ENCODE measurements at places on chromosomes 12 and 14. TPM values are rescaled to one million over a fixed set of nuclear protein-coding genes. Genes with fewer than 3 reads are reported as not detected.

DNA sequence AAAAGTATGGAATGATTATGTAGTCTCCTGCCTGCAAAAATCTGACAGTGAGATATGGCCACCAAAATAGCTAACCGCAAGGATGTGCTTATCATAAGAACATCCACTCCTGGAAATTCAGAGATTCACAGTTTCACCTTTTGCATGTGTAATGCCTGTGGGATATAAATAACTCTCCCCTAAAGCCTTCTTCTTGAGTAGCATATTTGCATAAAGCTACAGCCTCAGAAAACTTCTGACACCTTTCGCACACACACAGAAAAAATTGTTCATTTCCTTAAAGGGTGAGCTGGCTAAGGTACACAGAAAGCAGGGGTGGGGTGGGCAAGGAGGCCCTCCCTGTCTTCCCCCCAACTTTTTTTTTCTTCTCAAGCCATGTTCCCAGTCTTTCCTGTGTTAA lies 3.1 kb upstream of the IGF1 start:
- no peak for DNase-seq

DNA sequence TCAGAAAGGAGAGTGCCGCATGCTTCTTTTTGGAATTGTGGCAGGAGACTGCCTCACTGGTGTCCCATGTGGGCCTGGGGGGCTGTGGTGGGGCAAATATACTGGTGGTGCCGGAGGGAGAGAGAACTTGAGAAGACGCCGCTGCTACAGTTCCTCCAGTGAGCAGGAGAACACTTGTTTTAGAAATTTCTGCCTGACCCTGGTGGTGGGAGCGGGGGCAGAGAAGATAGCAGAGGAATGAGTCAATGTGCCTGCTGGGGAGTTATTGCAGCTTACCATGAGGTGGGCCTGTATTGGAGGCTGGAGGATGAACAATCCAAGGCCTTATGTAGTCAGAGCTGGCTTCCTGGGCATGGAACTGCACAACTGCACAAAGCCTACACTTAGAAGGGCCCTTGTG lies 211.8 kb downstream of the SNAPC1 start:
- no peak for DNase-seq

- no peak for DNase-seq
Measured at GRCh38 chr14:94225460-94226378, 51.6 kb downstream of the PPP4R4 start.

GRCh38 chr12:8482571-8483061 lies 26.9 kb downstream of the CLEC6A start:
- DNase-seq, result no peak

DNA sequence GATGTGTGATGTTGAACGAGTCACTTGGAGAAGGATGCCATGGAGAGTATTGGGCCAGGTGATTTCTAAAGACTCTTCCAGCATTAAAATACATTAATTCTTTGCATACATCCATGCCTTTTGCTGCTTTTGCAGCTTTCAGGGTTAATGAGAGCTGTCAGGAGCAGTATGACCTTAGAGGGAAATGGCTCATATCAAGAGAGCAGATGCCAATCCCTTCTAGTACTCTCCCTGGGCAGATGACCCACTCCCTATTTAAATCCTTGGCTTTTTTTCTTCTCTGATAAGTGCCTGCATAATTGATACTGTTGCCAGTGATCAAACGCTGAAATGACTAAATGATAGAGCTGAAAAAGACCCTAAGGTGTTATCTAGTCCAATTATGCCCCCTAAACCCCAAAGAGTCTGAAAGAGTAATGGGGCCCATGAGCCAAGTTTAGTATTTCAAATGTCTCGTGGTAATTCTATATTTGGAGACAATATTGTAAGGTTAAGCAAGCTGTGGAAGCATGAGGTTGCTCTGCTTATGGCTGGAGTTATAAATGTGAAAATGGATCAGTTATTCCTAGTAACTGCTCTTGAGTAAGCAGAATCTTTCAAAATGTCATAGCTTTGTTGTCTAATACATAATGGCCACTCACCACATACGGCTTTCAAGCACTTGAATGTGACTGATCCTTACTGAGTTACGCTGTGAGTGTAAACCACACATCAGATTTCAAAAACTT lies 137.3 kb downstream of the ETV6 start:
- DNase-seq, result no peak

GRCh38 chr12:89383235-89384049 lies 31.1 kb upstream of the DUSP6 start:
- DNase-seq, result no peak

DNA sequence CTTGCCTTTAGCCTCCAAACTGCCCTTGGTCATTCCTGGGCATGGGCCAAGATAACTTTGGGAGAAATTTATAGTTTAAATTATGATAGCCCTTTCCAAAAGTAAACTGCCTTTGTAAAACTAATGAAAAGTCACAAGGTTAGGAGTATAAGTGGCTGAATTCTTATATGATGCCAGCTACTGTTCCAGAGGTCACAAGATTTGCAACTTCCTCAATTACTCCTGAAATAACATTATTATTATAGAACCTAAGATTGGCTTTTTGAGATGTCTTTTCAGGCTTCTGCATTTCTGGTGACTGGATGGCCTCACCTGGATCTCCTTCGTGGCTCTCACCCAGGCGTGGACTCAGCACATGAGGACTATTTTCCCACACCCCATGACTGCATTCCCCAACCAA lies 55.0 kb downstream of the OSBPL8 start:
- no peak for DNase-seq

DNA sequence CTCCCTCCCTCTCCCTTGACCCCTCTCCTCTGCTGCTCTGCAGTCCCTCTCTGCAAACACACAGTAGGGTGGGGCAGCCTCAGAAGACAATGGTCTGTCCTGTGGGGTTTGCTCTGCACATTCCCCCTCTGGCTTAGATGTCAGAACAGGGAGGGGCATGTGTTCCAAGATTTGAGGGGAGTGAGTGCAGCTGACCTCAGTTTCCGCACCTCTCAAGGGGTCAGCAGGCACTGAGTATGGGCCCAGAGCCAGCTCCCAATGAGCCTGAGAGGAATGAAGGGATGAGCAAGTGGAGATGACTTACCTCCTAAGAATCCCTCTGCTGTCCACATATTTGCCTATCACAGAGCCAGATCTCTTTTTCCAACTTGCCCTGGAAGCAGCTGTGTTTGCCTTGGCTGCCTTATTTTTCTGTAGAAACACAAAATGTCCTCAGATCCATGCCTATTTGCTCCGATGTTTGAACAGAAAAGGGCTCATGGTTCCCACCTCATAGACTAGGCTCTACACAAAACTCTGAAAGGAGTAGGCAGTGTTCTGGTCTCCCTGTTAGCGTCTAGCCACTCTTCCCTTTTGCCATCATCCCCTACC lies 111.4 kb downstream of the CRACR2A start:
- DNase-seq, result no peak

- DNase-seq, result no peak
Measured at GRCh38 chr14:77808250-77808649, 8.3 kb downstream of the ADCK1 start.

DNA sequence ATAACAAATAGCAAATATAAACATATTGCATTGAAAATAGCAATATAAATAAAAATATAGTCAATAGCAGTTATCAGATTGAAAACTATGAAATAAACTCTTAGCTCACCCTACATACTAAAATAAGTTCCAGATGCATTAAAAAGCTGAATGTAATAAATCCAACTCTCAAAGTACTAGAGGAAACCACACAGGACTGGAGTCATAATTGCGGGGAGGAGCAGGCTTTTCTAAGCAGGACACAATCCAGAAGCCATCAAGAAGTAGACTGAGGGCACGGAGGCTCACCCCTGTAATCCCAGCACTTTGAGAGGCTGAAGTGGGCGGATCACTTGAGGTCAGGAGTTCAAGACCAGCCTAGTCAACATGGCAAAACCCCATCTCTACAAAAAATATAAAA lies 22.2 kb downstream of the GSC start:
- no peak for DNase-seq

DNA sequence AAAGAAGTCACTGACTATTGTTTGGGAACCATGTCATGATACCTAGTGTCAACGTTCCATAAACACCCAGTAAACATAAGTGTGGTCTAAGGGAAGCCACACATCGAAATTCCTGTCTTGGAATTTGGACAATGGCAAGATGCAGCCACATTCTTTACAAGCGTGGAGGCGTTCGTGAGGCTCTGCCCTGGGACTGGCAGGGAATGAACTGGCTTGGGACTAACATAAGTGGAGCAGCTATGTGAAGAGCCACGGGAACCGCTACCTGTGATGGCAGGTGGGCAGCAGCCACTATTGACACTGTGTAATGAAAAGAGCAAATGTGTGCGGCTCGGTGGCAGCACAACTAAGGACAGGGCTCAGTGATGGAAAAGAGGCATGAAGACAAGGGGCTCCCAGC lies 10.0 kb upstream of the NRIP2 start:
- DNase-seq, result no peak

DNA sequence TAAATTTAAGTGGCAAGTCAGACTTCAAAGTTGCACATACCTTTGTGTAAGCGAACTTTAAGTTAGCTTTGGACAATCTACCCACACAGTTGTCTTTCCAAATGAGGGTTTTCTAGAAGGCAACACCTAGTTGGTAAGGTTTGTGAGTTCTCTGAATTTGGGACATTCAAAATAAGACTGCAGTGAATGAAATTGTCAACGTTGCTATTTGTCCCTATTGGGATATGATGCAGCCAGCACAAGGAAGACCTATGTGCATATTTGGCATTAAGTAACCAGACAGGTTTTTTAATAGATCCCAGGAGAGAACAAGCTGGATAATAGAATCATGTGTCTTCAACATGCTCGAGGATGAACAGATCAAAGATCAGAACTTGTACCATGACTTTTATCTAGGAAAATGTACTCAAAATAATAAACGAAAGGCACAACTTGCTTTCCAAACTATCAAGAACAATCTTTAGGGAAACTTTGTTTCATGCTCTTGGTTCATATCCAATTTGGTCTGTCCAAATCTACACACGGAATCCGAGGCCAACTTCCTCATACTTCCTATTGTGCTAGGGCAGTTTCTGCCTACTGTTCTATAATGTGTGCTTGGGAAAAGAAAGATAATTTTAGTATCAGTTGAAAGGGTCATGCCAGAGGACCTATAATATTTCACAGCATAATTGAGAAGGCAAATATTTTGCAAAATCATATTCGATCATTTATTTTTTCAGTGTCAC lies 284.2 kb upstream of the SOX5 start:
- no peak for DNase-seq

DNA sequence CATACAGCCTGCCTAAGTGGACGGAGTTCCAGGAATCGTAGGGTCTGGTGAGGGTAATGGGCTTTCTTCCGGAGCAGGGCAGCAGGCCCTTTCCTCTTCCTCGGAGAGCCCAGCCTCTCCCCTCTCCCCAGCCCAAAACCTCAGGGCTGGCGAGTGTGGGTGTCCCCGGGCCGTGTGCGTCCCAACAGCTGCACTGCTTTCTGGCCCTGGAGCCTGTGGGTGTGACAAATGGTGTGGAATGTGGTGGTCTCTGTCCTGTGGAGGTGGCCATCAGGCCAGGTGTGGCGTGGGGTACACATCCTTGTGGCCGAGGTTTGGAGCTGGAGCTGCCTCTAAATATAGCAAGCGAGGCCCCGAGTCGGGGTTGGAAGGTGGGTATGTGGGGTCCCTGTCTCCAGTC lies 8.5 kb downstream of the ORAI1 start:
- no peak for DNase-seq

DNA sequence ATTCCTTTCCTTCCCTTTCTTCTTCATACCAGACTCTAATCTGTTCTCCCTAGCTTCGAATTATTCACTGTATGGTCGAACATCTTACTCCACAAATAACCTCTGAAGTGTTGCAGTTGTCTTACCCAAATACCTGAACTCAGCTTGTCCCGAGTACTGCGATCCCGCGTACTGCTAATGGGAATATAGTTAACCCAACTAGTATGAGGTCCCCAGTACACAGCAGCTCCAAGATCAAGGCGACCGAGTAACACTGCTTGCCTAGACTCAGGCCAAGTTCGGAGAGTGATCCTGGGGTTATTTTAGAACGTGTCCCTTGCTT lies 462 bp upstream of the ETNK1 start:
- no peak for DNase-seq

GRCh38 chr12:5499566-5500330 lies 67.8 kb downstream of the NTF3 start:
- no peak for DNase-seq

- no peak for DNase-seq
Measured at GRCh38 chr14:30240685-30241084, 313.0 kb upstream of the PRKD1 start.

DNA sequence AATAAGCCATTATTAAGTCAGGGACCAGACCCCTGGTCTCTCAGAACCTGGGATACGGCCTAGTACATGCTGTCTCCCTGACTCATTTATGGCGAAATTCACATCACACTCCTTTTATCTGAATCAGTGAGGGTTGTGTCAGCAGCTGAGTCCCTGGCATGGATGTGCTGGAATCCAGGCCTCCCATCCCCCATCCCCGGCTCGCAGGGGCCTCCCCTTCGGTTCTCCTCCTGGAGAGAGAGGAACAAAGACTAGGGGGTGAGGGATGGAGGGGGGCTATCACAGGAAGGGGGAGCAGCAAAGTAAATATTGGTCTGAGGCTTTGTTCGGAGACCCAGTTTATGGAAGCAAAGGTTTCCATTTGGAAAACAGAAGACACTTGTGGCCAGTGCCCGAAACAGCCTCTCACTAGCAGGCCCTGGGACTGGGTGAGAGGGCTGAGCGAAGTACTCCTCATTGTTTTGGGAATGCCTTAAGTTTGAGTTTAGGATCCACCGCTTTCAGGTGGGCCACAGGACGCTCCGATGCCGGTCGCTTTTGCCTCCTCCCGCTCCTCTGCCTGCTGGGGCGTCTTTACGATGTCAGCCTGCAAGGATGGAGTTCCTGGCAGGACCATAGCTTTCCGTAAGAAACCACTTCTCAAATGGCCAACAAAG lies 145.0 kb downstream of the PRKCH start:
- DNase-seq, result peak; percentile 89

Gene PCK2
- total RNA-seq, result 9.1 TPM

Gene NFE2
- total RNA-seq, result not detected

Gene FOXG1
- 0.66 TPM for total RNA-seq

Gene IQSEC3
- total RNA-seq, result 0.83 TPM

Gene GLIPR1L1
- total RNA-seq, result not detected

Gene GLIPR1
- total RNA-seq, result 13.3 TPM

Gene OR4K13
- total RNA-seq, result not detected

Gene PLD4
- total RNA-seq, result under 0.01 TPM

Gene GPR162
- 3.7 TPM for total RNA-seq

Gene NRL
- total RNA-seq, result 2.9 TPM

All from esophagus muscularis mucosa (tissue), 4 donors.